Upper lobe of right lung (tissue), 1 donor: ENCODE measurements at places on chromosomes 1 and 21.

- no peak for DNase-seq
Observed at GRCh38 chr1:58551186-58552140, 4.9 kb upstream of the OMA1 start.

DNA sequence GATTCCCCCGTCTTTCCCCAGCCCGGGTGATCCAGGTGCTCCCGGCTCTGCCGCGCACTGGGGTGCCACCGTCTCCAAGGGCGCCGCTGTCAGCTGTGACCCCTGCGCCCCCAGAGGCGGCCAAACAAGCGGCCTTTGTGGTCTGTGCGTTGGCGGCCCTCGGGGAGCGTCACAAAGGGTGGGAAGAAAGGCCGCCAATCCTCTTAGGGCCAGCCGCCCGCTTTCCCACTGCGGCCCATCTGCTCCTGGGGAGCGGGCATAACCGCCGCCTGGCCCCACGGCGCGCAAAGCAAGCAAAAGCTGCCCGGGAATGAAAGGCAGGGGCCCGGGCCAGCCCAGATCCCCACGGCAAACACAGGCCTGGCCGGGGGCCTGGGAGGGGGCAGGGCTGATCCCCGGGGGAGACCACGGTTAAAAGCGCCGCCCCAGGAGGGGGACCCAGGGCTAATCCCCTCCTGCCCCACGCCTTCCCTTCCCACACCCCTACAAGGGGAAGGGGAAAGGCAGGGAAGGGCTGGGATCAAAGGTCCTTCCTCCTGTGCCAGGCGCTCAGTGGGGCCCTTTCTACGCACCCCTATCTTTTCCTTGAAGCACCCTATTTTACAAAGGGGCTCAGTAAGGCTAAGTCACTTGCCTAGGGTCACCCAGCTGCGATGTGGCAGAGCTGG lies 24.0 kb downstream of the C1QB start:
- DNase-seq = no peak

DNA sequence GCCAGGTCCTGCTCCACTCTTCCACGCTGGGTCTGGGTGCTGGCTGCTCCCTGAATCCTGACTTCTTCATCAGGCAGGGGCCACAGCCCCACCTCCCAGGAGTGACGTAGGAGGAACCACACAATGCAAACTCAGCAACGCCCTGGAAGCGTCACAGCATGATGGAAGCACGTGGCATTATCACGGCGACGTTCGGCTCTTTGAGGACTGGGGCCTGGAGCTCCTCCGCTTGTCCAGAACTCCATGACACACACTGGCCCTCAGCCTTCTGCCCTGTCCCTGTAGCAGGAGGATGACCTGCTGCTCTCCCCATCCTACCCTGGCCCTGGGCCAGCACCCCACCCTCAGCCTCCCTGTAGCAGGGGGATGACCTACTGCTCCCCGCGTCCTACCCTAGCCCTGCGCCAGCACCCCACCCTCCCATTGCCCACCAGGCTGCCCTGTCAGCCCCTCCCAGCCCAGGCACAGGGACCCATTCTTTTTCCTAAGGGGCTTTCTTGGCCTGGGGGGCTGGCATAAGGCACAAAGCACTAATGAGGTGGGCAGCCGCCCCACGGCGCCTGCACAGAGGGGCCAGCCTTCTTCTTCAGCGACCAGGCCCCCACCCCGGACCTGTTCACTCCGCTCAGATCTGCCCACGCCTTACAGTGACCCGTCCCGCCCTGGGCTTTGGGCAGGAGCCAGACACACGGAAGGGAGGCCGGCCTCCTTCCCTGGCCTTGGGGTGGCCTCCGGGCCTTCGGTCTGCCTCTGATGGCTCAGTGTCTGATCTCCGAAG lies 65.7 kb downstream of the DHRS3 start:
- peak; percentile 59 for DNase-seq

DNA sequence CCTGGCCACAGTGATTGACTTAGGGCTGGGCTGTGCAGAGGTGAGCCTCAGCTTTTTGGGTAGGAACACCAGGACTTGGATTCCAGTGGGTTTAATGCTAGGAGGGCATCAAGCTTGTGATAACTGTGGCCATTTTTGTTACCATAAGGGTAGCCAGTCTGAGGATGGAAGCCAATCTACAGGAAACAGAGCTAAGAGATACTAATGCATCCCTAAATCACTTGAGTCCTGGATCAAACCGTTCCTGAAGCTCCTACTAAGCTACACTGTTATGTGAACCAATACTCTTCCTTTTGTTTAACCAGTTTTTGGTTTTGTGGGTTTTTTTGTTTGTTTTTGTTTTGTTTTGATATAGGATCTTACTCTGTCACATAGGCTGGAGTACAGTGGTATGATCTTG lies 12.2 kb downstream of the KIAA2013 start:
- no peak for DNase-seq

- DNase-seq = no peak
Observed at GRCh38 chr1:229716069-229716468, 90.0 kb downstream of the URB2 start.

- no peak for DNase-seq
Observed at GRCh38 chr1:51960262-51960661, 30.2 kb downstream of the RAB3B start.

DNA sequence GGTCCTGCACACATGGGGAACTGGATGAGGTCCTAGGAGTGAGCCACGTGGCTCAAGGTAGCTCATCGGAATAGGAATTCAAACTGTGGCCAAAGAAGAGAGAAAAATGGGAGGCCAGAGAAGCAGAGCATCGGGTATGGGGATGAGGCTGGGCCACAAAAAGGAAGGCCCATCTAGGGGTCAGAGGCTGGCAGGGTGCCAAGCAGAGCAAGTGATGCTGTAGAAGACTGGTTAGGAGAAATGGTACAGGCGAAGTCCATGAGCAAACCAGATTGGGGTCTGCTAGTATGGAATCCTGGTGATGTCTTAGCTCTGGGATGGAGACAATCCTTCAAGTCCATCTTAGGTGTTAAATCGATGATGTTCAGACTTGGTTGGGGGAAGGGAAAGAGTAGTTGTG lies 68.0 kb downstream of the TEX35 start:
- no peak for DNase-seq

GRCh38 chr1:69284508-69284907 lies 283.2 kb upstream of the LRRC7 start:
- no peak for DNase-seq

- no peak for DNase-seq
Observed at GRCh38 chr1:224542783-224543440, 73.2 kb upstream of the CNIH3 start.

GRCh38 chr1:194731025-194731424 lies 1544.6 kb upstream of the B3GALT2 start:
- DNase-seq = no peak

DNA sequence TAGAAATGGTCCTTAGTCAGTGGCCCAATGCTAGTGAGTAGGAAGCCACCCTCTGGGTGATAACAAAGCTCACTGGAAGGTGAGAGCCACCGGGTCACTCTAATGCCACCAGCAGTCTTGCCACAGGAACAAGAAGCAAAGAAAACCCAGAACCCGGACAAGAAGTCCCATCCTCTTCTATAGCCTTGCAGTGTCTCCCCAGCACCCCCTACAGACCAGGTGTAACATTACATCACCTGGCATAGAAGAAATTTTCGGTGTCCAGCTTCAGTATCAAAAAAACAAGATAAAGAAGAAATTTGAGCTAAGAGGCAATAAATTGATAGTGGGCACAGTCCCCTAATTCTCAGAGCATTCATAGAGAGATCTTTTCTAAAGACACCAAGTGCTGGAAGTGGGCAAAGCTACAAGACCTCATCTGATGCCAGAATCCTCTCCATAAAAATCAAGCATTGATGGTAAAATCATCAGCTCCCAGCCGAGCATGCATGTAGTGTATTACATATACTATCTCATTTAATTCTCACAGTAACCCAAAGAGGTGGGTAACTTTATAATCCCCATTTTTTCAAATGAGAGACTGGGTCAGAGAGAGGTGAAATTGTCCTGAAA lies 491.0 kb downstream of the MATN1 start:
- DNase-seq = no peak
